ENCODE measurements at places on chromosomes 2 and 18.

GRCh38 chr2:12320991-12321641 is 395.6 kb upstream of the TRIB2 start:
- peak; percentile 79 for DNase-seq

GRCh38 chr2:20197192-20197591 is 27.7 kb downstream of the SDC1 start:
- DNase-seq = no peak

DNA sequence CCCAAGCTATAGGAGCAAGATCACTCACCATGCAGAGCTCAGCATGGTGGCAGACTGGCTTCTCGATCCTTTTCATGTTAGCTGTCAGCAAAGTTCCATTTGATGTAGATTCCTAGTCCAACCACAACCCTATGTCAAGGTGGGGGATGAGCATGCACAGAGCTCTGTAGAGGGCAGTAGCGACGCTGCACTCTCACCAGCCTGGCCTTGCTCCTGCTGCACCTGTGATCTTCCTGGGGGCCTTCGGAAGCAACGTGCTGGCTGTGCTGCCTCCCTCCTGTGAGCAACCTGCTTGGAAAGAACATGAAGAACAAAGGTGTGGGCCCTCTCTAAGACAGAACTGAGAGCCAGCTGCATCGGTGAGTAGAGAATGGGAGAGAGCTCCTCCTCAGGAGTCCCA is 479.4 kb upstream of the MYT1L start:
- DNase-seq = no peak

GRCh38 chr2:15925819-15926218 is 14.5 kb upstream of the MYCN start:
- no peak for DNase-seq

GRCh38 chr2:79513711-79514110 is 860 bp downstream of the CTNNA2 start:
- DNase-seq = no peak

DNA sequence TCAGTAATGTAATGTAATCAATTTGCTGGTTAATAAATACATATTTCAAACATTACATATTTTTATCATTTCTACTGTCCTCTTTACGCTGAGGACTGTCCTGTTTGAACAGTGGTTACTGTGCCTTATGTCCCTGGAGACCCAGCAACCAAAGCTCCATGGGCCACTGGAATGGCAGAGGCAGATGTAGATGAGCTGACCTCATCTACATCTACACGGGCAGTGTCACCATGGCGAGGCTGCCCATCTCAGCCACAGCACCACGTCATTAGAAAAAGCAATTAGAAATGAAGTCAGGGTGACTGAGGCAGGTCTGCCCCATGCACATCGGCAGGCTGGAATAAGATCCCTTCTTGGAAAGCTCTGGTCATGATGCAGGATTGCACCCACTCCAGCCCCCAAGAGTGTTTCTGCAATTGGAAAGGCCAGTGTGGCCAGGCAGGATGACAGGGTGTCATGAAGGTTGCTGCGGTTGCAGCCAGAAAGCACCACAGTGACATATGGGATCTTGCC is 237.5 kb downstream of the NDUFA10 start:
- no peak for DNase-seq

GRCh38 chr2:143936538-143936847 is 583.4 kb downstream of the ZEB2 start:
- DNase-seq = no peak

DNA sequence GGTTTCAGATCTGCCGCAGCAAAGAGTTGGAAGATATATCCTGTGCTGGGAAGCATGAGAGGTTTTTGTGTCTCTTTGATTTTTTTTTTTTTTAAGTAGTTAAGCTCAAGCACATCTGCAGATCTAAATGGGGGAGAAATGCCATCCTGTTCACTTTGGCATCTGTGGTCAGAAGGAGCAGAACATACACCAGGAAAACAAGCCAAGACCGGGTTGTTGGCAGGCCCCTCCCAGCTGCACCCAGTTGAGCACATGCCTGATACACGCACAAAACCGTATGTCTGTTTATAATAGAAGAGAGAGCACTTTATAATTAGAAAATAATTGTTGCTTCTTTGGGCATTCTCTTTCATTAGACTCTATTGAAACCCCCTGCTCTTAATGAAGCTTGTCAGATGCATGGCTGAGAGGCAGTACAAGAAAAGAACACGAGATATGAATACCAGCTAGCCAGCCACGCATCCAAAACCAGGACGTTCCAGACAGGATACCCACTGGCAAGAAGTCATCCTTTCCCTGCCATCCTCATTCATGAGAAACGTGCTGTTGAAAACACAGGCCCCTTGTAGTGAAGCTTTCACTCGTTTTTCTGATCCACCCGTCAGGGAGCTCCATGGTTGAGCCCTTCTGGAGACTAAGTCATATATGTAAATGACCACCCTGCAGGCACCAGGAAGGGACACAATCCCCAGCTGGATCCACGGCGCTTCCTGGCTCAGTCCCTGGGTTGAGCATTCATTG is 152.2 kb downstream of the ALPK2 start:
- no peak for DNase-seq

DNA sequence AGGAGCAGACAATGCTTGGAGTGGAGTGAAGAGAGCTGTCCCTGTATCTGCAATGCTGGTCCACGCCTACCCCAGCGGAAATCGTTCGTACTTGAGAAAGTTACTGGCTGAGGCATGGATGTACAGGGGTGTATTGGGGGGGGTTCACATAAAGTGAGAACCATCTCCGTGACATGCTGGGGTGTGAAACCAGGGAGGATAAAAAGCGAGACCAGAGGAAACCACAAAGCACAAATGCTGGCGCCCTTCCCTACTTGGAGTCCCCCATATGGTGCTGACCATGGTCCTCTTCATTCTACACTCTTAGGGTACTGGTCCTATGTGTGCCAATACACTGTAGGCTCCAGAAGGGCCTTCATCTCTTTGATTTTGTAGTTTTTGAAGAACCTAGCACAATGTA is 244.1 kb downstream of the L3MBTL4 start:
- DNase-seq = no peak

DNA sequence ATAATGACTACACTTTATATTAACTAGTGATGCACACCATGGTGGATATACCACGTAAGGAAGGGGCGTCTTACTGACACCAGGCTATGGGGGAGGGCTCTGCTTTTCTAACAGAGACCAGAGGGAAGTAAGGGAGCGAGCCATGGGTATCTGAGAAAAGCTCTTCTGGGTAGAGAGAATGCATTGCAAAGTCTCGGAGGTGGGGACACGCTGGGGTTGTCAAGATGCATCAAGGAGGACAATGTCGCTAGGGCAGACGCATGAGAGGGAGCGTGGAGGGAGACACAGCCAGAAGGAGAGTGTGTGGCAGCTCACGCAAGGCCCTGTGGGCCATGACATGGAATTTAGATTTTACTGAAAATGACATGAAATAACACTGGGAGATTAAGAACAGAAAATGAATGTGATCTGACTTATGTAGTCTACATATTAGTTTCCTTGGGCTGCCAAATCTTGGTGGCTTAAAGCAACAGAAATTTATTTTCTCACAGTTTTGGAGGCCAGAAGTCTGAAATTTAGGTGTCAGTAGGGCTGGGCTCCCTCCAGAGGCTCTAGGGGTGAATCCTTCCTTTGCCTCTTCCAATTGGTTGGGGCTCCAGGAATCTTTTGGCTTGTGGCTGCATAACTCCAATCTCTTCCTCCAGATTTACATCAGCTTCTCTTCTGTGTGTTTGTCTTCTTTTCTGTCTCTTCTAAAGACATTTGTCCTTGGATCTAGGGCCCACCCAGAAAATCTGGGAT is 352.2 kb downstream of the CYRIA start:
- no peak for DNase-seq

GRCh38 chr2:105597806-105598803 is 146.6 kb upstream of the NCK2 start:
- DNase-seq = no peak

DNA sequence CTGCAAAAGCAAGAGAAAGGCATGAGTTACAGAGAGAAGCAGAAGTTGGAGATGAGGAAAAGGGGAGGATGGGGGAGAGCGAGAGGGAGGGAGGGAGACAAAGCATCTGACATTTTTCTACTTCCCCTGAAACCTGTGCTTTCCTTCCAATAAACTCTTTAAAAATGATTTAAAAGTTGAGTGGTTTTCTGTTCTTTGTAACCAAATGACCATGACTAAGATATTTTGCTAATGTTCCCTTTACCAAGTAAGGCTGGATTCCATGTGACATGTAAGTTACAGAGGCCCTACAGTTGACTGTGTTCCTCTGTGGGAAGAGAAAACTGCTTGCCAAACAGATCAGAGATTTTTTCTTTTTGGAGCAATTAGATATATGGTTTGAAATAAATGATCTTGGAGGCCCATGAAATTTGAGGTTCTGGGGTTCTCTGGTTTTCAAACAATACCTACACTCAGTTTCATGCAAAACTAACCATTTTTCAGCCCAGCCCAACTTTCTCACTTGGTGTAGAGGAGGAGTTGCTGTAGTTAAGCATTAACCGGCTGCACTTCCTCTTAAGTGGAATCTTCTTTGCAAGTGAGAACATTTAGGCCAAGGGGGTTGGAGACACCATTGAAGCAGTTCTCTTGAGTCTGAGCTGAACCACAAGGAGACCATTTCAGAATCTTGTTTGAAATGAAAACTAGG is 34.5 kb downstream of the INSIG2 start:
- no peak for DNase-seq

DNA sequence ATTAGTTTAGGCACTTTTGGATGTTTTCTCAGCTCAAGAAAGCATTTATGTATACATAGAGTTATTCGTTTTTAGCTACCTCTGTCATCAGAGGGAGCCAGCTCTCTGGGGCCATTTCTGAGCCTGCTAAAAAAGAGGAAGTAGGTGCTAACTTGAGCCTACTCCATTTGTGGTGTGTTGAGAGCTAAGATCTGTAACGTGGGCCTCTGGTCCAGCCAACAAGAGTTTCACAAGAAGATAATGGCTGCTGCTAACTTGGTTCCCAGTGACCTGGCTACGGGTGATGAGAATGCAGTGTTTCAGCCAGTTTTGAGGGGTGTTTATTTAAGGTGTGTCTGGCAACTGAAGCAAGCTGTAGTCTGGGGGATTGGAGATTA is 182.5 kb downstream of the PRKCE start:
- no peak for DNase-seq

DNA sequence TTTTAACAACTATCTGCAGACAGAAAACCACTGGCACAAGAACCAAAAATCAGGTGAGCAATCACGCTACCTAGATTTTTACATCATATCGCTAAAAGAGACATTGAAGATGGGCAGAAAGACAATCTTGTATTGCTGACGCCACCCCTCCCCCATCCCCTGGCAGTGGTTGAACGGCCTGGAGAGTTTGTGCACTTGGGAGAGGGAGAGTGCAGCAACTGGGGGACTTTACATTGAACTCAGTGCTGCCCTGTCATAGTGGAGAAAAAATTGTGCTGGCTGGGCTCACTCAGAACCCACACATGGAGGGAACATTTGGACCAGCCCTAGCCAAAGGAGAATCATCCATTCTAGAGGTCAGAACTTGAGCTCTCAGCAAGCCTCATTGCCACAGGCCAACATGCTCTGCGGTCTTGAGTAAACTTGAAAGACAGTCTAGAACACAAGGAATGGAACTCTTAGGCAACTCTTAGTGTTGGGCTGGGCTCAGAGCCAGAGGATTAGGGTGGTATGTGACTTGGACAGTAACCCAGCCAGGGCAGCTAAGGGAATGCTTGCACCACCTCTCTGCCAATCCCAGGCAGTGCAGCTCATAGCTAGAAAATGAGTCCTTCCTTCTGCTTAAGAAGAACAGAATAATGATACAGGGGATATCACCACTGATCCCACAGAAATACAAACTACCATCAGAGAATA is 220.0 kb upstream of the CYP26B1 start:
- peak; percentile 89 for DNase-seq

DNA sequence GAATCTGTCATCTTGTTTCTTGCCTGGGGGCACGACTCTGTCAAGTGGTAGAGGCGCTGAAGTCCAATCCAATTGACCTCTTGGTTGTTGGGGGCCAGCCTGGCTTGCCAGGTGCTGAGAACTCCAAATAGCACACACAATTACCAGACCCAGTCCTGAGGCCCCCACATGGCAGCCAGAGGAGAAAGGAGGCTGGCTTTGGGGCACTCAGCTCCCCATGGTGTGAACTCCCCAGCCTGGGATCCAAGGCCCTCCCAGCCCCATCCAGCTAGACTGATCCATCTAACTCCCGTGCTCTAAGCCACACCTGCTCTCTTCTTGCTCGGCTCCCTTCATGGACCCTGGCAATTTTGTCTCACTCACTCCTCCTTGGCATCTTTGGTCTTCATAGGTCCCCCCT is 170.0 kb downstream of the CELF4 start:
- DNase-seq = no peak

DNA sequence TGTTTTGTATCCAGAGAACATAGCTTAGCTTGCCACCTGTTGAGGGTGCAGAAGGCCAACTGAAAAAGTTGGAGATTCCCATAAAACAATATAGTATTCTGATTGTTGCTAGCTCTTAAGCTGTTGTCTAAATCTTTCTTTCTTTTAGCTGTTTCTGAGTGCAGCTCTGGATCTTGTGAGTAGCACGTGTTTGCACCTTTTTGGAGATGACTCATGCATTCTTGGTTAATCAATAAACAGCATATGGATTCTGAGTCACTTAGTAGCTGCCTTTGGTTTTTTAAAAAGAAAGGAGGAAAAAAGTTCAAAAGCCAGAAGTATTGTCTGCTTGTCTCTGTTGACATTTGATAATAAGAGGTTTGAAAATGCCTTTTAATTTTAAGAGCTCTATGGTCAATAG is 483.0 kb upstream of the FSIP2 start:
- DNase-seq = no peak

DNA sequence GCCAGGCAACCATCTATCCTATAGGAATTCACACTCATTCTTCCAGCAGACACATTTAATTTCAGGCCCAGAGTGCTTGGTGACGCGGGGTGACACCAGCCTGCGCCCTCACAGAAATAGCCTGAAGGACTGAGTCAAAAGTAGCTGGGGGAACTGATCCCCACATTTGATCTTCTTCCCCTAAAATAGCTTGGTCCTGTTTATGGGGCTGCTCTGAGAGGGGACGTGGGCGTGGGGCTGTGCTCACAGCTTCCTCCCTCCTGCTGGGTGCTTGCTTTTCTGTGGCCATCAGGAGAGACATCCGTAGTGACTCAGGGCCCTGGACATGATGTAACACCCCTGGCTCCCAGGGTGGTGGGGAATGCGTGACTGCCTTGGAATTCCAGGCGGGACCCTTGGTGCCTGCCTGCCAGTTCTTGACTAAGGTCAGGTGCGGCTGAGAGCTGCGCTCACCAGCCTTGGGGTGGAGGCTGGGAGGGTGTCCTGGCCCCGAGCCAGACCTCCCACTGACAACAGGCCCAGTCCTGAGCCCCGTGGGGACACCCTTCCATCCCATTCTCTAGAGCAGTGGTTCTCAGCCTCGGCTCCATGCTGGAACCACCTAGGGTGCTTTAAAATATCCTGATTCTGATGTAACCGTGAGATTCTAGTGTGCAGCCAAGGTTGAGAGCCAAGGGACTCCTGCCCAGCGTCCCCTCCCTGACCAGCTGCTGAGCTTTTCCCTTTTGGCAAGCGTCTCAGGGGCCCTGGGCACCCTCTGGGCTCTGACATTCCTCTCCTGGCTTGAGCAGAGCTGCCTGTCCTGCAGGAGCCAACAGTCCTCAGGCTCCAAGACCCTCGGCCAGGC is 47.4 kb upstream of the SMAD7 start:
- peak; percentile 84 for DNase-seq

Measured in AG04449 (cell line).